ENCODE measurements at places on chromosomes 4 and X. TPM values are rescaled to one million over a fixed set of nuclear protein-coding genes. Genes with fewer than 3 reads are reported as not detected.
A peak's percentile ranks its signal among the peaks of the same experiment; 100 is the strongest.

Gene AFM
- not detected for total RNA-seq

GRCh38 chrX:53768865-53769264, 82.3 kb upstream of the HUWE1 start:
- DNase-seq, result no peak

GRCh38 chr4:177400030-177400429, 42.2 kb downstream of the AGA start:
- DNase-seq, result no peak

- no peak for DNase-seq
Measured at GRCh38 chr4:179817317-179817716, 2375.1 kb upstream of the AGA start.

- peak; percentile 66 for DNase-seq
Measured at GRCh38 chr4:159358226-159358625, 255.3 kb downstream of the RAPGEF2 start.
